ENCODE measurements at places on chromosomes 7 and 10.

DNA sequence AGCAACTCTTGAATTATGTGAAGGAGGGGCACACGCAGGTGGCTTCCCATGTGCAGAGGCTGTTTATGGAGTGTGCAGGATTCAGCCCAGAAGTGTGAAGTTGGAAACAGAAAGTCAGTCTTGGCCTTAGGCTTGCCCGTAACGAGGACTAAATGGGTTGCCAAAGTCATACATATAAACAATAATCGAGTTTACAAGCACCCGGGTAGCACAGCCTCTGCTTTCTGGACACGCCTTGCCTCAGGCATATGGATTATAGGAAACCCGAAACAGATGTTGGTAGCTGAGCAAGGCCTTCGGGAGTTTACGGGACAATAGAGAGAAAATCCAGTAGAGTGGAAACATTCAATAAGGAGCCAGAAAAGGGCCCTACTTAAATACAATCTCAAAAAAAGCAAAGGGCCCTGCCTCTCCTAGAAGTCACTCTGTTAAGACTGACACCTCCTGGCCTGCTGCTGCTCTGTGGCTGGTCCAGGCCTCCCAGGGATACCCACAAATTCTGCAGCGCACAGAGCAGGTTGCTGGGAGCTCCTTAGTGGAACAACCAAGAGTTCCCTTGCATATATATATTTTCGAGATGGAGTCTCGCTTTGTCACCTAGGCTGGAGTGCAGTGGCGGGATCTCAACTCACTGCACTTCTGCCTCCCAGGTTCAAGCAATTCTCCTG lies 48.5 kb downstream of the SMKR1 start:
- DNase-seq = no peak

- DNase-seq = no peak
Measured at GRCh38 chr7:134619627-134620331, 26.9 kb upstream of the BPGM start.

DNA sequence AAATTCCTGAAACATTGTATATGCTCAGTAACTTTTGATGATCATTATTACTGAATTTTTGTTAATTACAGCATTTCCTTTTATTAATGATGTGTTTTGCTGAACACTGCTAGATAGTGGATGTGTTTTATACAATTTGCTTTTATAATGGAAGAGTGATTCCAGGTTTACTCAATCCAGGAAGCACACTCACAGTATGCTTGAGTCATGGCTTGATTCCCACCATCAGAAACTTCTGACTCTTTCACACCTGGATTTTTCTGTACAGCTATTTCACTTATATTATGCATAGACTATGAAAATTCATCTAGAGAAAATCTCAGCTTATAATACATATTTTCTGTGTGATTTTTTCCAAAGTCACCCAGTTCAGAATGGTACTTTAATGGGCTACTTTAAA lies 1040.9 kb downstream of the GRM8 start:
- no peak for DNase-seq

DNA sequence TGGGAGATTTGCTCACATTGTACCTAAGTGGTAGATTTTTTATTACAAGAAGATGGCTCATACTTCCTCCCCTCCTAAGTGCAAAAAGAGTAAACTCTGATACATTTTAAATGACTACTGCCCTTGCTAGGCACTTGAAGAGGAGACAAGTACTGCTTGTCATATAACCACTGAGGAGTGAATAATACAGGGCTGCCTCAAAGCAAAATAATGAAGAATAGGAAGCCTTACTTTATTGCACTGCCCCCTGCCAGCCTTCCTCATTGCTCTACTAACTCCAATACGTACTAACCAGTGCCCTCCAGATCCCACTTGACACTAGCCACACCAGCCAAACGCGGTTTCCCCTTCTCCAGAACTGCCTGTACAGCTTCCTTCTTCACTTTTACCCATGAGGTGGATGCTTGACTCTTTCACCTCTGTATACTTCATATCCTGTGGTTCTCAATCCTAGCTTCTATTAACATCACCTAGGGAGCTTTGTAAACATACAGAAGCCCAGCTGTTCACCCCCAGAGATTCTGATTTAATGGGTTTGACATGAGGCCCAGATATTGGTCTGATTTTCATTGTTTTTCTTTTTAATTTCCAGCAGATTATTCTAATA lies 11.7 kb upstream of the MTERF1 start:
- no peak for DNase-seq

DNA sequence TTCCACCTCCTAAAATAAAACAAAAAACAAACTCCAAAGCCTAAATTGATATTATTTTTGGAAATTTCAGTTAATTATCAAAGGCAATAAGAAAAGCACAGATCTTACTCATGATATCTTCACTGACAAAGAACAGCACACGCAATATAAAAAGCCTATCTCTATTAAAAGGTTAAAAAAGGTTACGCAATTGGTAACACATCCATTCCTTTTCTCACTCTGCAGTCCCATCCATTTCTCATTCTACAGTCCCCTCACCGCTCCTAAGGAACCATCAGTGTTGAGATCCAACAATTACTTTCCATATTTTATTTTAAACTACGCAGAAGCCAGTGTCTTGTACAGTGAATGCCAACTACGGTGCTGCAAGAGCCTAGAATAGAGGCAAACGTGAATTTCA lies 1.3 kb downstream of the SEC61G start:
- DNase-seq = no peak

DNA sequence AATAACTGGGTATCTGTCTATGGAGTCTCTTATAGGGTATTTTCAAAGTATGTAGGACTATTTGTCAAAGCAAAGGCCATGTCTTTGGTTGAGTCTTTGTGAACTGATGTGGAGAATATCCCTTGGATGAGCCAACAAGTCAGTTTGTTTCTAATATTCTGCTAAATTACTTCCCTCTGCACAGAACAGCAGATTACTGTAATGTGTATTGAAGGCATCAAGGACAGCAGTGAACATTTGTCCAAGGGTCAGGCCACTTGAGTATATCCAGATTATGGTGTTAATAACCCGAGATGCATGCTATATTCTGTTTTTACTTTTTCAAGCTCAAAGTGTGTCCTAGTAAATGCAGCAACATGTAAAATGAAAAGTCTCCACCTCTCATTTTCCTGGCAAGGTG lies 144.2 kb upstream of the GLI3 start:
- no peak for DNase-seq
